Keratinocyte (primary cell): ENCODE measurements at places on chromosomes 4 and X. TPM values are rescaled to one million over a fixed set of nuclear protein-coding genes. Genes with fewer than 3 reads are reported as not detected.

DNA sequence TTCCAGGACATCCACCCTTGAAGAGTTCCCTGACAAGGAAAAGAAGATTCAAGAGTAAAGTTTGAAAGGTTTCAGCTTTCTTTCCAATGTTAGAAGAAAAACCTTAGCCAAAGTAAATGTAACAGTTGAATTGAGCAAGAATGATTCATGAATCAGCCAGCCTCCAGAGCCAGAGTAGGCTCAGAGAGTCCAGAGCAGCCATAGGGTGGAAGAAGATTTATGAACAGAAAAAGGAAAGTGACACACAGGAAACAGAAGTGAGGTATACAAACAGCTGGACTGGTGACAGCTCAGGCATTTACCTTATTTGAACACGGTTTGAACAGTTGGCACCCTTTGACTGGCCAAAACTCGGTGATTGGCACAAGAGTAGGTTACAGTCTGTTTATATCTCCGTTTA is 63.2 kb downstream of the QDPR start:
- H3K4me3 ChIP-seq = no peak overlapping the region
- H3K36me3 ChIP-seq = no peaks in the 10 kb centered on the region
- DNase-seq = no peak
- no peaks in the 10 kb centered on the region for H3K4me1 ChIP-seq

DNA sequence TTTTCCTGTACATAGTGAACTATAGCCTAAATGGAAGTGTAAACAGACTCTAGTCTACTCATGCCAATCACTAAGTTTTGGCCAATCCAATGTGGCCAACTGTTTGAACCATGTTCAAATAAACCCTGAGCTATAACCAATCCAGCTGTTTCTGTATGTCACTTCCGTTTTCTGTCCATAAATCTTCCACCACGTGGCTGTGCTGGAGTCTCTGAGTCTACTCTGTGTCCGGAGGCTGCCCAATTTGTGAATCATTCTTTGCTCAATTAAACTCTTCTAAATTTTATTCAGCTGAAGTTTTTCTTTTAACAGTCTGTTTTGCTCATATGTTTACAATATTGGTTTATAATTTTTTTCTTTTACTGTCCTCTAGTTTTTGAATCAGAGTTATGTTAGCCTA is 112.3 kb upstream of the BANK1 start:
- no peak overlapping the region for H3K27ac ChIP-seq
- H3K4me3 ChIP-seq = no peak overlapping the region
- no peaks in the 10 kb centered on the region for H3K27me3 ChIP-seq
- DNase-seq = no peak
- no peaks in the 10 kb centered on the region for H3K4me1 ChIP-seq

GRCh38 chr4:183139972-183140570 is 41.0 kb downstream of the WWC2 start:
- peaks cover 38% of the 10 kb centered on the region for H3K4me1 ChIP-seq
- H3K27ac ChIP-seq = no peak overlapping the region
- H3K36me3 ChIP-seq = no peaks in the 10 kb centered on the region
- no peaks in the 10 kb centered on the region for H3K27me3 ChIP-seq

DNA sequence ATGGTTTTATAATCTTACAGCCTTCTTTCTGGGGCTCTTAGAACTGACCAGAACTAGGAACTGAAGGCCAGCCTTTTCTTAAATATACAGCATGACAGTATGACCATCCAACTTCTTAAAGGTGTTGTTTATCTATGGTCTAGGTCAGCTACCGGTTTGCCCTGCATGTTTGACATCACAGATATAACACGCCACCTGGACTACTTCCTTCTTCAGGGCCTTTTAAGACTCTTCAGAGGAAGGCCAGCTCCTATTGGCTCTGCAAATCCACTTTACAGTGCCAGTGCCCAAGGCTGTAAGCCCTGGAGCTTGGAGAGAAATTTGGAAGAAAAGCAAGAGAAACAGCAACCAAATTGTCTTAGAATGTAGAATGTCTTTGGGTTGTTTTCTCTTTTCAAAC is 185.5 kb downstream of the MGST2 start:
- H3K4me3 ChIP-seq = no peak overlapping the region
- no peaks in the 10 kb centered on the region for H3K4me1 ChIP-seq

GRCh38 chr4:153154007-153154975 is 50.0 kb upstream of the TRIM2 start:
- peak overlapping the region; percentile 70 for H3K4me3 ChIP-seq
- no peaks in the 10 kb centered on the region for H3K36me3 ChIP-seq
- no peak overlapping the region for H3K27ac ChIP-seq
- H3K4me1 ChIP-seq = peaks cover 19% of the 10 kb centered on the region
- no peak for DNase-seq

- no peaks in the 10 kb centered on the region for H3K27me3 ChIP-seq
- no peak for DNase-seq
- H3K27ac ChIP-seq = peak overlapping the region; percentile 69
- no peaks in the 10 kb centered on the region for H3K36me3 ChIP-seq
Measured at GRCh38 chrX:108312957-108313356, 125.3 kb downstream of the COL4A6 start.

DNA sequence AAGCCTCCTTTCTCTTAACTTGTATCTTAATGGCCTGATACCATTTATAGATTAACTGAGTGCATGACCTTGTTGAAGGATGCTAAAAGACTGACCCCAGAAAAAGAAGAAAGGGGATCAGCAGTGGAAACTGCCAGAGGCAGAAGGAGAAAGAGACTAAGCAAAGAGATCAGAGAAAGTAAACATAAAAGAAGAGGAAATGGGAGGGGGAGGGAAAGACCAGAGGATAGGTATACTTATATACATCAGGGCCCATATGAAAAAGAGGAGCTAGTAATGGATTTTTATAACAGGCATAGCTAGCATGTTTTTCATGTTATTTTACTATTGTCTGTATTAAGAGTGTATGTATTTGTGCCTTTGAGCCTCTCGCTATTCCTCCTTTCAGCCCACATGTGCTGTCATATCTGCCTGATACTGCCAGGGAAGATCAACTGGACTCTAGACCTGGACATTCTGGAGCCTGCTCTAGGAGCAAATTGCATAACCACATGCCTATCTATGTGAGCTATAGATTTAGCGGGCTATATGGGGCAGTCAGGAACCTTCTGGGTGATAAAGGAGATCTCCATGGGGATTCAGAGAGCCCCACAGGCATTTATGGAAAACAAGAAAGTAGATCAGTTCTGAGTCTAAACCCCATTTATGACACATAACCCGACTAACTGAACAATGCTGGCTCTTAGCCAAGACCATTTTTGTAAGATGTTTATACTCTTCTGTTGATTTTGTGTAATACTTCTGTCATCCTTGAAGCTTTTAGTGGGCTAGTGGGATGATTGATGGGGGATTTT is 13.4 kb upstream of the SNX12 start:
- no peak overlapping the region for H3K4me3 ChIP-seq
- H3K27ac ChIP-seq = no peak overlapping the region
- no peaks in the 10 kb centered on the region for H3K36me3 ChIP-seq
- no peaks in the 10 kb centered on the region for H3K4me1 ChIP-seq
- H3K27me3 ChIP-seq = no peaks in the 10 kb centered on the region
- DNase-seq = no peak

GRCh38 chr4:57989430-57989829 is 879.2 kb upstream of the IGFBP7 start:
- no peak for DNase-seq
- H3K27me3 ChIP-seq = no peaks in the 10 kb centered on the region
- H3K36me3 ChIP-seq = no peaks in the 10 kb centered on the region
- no peaks in the 10 kb centered on the region for H3K4me1 ChIP-seq

GRCh38 chrX:3317191-3317718 is 29.2 kb downstream of the MXRA5 start:
- no peaks in the 10 kb centered on the region for H3K36me3 ChIP-seq
- no peak overlapping the region for H3K27ac ChIP-seq
- no peaks in the 10 kb centered on the region for H3K4me1 ChIP-seq

- no peak for DNase-seq
- H3K36me3 ChIP-seq = no peaks in the 10 kb centered on the region
- no peaks in the 10 kb centered on the region for H3K4me1 ChIP-seq
- no peak overlapping the region for H3K4me3 ChIP-seq
Measured at GRCh38 chrX:136021903-136022302, 36.7 kb downstream of the SLC9A6 start.

GRCh38 chrX:17617806-17618205 is 119.5 kb upstream of the SCML1 start:
- H3K27ac ChIP-seq = no peak overlapping the region
- DNase-seq = no peak
- H3K36me3 ChIP-seq = no peaks in the 10 kb centered on the region
- H3K4me3 ChIP-seq = no peak overlapping the region
- H3K27me3 ChIP-seq = no peaks in the 10 kb centered on the region
- H3K4me1 ChIP-seq = peaks cover 20% of the 10 kb centered on the region

GRCh38 chr4:7287918-7288280 is 95.6 kb downstream of the SORCS2 start:
- no peak overlapping the region for H3K27ac ChIP-seq
- H3K36me3 ChIP-seq = no peaks in the 10 kb centered on the region
- no peak overlapping the region for H3K4me3 ChIP-seq
- H3K4me1 ChIP-seq = no peaks in the 10 kb centered on the region

GRCh38 chrX:47619486-47620302 is at the start of gene SYN1:
Gene SYN1 (minus strand): TSS chrX:47619857. CDS start chrX:47619728, 129 bp downstream.
- no peaks in the 10 kb centered on the region for H3K4me1 ChIP-seq
- H3K36me3 ChIP-seq = no peaks in the 10 kb centered on the region
- no peak within 1 kb of the TSS for H3K27ac ChIP-seq
- peaks cover 10% of the 10 kb centered on the region for H3K27me3 ChIP-seq

FGFRL1 gene
- 2.8 to 8.1 TPM (median 4.9 TPM) in 3 replicates for polyA plus RNA-seq

SHROOM2 gene
- 1.8 to 6.6 TPM (median 3.3 TPM) in 3 replicates for polyA plus RNA-seq

NAP1L5 gene
- 0.89 to 1.8 TPM (median 1.0 TPM) in 3 replicates for polyA plus RNA-seq

NDNF gene
- polyA plus RNA-seq = not detected in 3 replicates

SPIN4 gene
- 1.8 to 5.8 TPM (median 4.4 TPM) in 3 replicates for polyA plus RNA-seq

IL13RA2 gene
- 0.53 to 0.72 TPM (median 0.70 TPM) in 3 replicates for polyA plus RNA-seq

GCNA gene
- polyA plus RNA-seq = 0.46 to 1.2 TPM (median 1.0 TPM) in 3 replicates

PCDH18 gene
- 0.02 to 0.13 TPM (median 0.08 TPM) in 3 replicates for polyA plus RNA-seq

RBM46 gene
- polyA plus RNA-seq = 0.02 to 0.04 TPM (median 0.04 TPM) in 3 replicates

ERVMER34-1 gene
- polyA plus RNA-seq = 1.9 to 5.0 TPM (median 4.3 TPM) in 3 replicates

CENPVL3 gene
- not detected in 3 replicates for polyA plus RNA-seq

PAGE5 gene
- not detected in 3 replicates for polyA plus RNA-seq

CACNA1F gene
- polyA plus RNA-seq = 0.03 TPM in 1 of 3 replicates, not detected in the others

PRDM5 gene
- 2.2 to 3.6 TPM (median 2.3 TPM) in 3 replicates for polyA plus RNA-seq
